ENCODE measurements at places on chromosomes 1 and 21. TPM values are rescaled to one million over a fixed set of nuclear protein-coding genes. Genes with fewer than 3 reads are reported as not detected.
A peak's percentile ranks its signal among the peaks of the same experiment; 100 is the strongest.

The ITGB2 gene
- total RNA-seq, result 877 TPM

- no peak for DNase-seq
These were observed 115.0 kb downstream of the TGFB2 start for GRCh38 chr1:218459878-218460711.

DNA sequence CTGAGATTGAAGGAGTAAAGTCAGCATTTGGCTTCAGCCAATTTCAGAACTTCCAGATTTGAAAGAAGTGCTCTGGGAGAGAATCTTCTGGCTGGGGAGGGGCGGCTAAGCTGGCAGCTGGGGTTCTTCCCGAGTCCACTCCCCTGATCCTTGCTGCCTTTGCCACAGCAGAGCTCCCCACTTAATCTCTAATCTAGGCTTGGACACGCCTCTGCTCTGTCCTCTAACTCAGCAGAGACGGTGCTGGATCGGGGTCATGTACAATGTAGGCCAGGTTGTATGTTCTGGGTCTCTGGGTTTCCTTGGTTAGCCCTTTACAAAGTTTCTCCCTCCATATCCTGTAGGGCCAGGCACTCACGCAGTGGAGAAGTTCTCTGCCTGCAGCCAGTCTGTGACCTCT lies 10.1 kb upstream of the GSTM3 start:
- no peak for DNase-seq

DNA sequence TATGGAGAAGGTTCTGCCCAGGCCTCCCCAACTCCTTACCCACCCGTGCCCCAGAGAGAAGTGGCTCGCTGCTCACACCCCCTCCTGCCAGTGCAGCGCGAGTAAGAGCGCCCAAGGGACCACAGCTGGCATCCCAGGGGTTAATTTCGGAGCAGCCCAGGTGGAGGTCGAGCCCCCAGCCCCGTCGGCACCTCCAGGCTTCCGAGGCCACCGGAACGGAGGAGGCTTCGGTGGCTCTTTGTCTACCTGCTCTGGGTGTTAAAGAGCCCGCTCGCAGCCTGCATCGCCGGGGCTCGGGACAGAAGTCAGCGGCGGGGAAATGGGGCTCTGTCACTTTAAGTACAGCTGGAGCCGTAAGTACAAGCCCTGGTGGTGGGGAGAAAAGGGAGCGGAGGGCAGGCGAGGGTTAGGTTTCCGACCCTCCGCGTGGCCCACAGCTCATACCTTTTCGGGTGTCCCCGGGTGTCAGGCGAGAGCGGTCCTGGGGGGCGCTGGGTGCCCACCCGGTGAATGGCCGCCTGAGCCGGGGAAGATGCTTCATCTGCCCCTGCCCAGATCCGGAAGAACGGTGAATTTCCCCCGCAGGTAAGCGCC lies 89.4 kb upstream of the IPO9 start:
- DNase-seq, result peak; percentile 57

DNA sequence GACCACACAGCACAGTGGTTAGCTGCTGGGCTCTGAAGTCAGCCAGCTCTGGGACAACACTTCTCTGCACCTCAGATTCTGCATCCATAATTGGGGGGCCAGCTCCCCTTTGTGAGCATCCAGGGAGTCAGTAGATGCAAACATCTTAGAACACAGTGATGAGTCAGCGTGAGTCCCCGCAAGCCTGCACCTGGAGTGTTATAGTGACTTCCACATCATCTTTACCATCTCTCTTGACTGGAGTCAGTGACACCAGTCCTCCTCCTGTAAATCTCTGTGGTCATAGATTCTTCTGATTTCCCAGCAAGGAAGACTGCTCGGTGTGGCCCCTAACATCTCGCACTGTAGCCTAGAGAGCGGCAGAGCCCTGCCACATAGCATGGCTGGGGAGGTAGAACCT lies 13.9 kb upstream of the EDN2 start:
- DNase-seq, result no peak

DNA sequence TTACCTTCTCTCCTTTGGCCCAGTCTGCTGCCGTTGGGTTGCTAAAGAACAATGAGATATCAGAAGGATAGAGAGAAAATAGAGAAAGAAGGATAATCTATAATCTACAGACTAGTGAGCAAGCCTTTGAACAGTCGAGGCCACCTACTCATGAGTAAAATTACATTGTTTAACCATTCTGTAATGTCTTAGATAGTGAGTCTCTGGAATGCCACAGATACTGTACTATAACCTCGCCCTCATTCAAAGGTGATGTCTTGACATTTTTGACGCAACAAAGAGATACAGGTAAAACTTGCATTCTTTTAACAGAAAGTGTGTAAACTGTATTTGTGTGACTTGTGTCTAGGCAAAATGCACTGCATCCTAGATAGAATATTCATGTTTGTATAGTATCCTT lies 77.9 kb downstream of the LAMC1 start:
- DNase-seq, result no peak

GRCh38 chr1:34924759-34925555 lies 4.5 kb downstream of the DLGAP3 start:
- peak; percentile 29 for DNase-seq

DNA sequence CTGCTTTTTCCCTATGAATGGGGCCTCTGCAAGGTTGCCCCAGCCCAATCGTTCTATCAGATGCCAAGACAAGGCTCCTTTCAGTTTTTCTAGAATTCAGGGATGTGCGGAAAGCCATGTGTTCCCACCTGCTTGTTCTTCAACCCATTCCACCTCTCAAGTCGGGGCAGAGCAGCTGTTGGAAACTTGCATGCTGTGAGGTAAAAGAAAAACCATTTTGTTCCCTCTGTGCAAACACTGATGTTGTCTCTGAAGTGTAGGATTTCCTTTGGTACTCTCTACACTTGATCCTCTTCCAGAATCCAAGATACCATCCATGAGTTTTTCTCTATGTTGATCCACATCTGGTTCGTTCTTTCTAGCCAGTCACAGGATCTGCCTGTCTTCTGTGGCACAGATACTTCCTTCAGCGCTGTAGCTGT lies 7.3 kb downstream of the IER5 start:
- DNase-seq, result no peak

The TMPRSS15 gene
- not detected for total RNA-seq

DNA sequence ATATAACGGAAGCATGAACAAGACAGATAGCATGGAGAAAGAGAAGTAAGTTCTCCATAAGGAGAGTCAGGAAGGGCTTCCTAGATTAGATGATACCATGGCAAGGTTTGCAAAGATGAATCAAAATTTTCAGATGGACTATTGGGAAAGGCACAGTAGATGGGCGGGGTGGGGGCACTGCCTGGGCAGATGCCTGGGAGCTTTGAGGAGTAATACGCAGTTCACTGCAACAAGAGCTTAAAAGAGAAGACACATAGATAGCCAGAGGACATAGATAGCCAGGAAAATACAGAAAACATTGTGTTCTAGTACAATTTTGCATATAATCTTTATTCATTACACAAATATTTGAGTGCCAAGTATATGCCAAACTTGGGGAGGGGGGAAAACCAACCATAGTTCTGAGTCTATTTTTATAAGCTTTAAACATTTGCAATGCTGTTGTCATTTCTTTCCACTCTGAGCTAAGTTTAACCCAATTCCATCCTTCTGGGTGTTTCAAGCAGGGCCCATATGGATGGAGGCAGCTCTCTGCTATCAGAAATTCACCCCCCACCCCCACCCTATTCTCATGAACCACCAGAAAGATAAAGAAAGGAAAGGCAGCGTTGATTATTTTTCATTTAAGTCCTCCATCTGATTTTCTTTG lies 120.6 kb downstream of the NUF2 start:
- no peak for DNase-seq

All from naive thymus-derived CD4-positive, alpha-beta T cell (primary cell).